ENCODE measurements at places on chromosomes 3 and 15. TPM values are rescaled to one million over a fixed set of nuclear protein-coding genes. Genes with fewer than 3 reads are reported as not detected.

- DNase-seq: no peak
Measured at GRCh38 chr3:143090976-143091837, 28.4 kb upstream of the CHST2 start.

GRCh38 chr3:9340472-9340902, 22.4 kb upstream of the THUMPD3 start:
- DNase-seq: no peak

DNA sequence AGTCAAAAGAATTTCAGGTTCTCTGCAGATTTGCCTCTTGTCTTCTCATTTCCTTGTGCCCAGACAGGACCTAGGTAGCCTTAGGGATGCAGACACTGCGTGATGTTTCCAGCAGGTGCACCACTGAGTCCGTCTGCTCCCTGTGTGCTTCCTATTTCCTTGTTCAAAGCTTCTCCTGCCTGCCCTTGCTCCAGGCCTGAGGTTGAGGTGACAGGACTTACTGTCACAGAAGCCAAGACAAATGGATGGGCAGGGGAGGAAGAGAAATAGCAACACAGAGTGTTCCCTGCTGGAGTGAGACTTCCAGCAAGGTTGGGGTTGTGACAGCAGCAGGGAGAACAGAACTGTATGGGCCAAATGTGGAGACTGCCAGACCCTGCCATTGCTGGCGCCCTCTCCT, 199.4 kb downstream of the MYRIP start:
- DNase-seq: no peak

- DNase-seq: no peak
Measured at GRCh38 chr3:141728355-141728892, 9.7 kb upstream of the RNF7 start.

GRCh38 chr15:70522323-70522966, 240.9 kb downstream of the UACA start:
- DNase-seq: no peak

GRCh38 chr3:53842436-53843194, 3.6 kb downstream of the CHDH start:
- no peak for DNase-seq

DNA sequence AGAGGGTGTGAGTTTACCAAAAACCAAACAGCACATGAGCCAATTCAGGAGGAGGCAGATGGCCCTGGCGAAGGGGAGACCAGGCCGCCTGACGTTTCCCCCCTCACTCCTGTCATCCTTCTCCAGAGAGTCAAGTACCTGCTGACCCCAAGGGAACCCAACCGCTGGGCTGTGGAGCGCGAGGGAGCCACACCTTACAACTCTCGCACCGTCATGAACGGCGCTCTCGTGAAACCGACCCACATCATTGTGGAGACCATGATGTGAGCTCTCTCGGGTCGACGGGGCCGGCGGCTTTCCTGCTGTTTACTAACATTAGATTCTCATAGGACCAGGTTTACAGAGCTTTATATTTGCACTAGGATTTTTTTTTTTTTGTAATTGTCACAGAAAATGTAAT, 55.4 kb downstream of the GRIP2 start:
- DNase-seq: no peak

DNA sequence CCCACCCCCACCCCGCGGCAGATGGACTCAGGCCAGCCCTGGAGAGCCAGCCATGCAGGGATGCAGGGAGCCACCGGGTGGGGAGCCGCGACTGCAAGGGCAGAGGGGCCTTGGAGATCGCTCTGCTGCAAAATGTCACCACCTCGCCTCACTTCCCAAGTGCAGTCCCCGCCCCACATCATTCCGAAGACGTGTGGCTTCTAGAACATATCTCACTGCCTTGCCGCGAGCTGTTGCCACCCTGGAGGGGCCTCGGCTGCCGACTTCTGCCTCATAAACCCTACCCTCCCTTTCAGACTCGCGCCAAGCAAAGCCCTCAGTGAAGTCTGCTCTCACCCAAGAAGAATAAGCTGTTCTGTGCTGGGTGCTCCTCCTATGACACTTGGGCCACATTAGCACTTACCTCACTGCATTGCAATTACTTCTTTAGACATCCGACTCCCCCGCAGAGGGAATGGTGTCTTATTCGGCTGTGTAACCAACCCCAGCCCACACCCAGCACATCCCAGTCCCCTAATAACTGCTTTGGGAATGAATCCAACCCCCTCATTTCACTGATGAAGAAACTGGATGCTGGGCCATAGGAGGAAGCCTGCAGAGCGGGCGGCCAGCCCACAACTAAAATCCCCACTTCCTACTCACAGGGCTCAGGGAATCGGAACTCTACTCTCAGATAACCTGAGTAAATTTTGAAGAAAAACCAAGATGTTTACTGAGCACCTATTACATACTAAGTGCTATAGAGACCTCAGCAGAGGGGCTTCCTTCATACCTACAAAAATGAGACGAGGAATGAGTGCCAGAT, 8.6 kb downstream of the TLE3 start:
- no peak for DNase-seq

GRCh38 chr3:123110976-123111615, 44.3 kb downstream of the PDIA5 start:
- no peak for DNase-seq

DNA sequence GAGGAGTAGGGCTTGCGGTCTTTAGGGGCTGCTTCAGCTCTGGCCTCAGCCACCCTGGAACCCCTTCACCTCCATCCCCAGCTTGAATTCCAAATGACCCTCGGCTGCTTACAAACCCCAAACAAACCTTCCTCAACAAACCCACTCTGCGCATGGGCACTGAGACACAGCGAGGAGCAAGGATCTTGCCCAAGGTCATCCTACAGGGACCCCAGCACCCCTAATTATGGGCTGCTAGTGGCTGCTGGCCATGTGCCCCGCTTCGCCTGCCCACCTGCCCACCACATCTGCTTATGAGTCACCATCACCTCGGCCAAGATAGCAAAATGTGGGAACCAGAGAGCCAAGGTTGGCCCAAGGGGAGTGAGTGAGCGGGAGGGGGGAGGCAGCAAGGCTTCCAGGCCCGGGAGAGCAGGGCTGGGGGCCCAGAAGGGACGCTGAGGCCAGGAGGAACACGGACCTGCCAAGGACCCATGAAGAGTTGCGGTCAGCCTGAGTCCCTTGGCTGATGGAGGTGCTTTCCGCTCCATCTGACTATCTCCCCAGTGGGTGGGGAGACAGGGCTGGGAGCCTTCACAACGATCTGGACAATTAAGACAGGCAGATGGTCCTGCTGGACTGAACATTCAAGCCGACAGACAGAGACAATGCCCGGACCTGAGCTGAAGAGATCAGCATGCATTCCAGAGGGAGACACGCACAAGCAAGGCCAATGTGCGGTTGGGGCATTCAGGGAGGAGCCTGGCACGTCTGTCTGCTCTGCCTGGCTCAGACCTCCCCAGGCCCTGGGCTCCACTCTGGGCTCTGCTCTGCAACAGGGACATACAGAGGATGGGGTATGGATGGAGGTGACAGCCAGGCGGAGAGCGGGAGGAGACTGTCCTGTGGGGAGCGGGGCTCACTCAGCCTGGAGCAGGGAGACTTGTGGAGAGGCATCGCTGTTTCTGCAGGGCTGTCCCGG, 10.8 kb upstream of the GRIP2 start:
- no peak for DNase-seq

GRCh38 chr15:49288391-49288790, 118.3 kb downstream of the GALK2 start:
- DNase-seq: no peak

DNA sequence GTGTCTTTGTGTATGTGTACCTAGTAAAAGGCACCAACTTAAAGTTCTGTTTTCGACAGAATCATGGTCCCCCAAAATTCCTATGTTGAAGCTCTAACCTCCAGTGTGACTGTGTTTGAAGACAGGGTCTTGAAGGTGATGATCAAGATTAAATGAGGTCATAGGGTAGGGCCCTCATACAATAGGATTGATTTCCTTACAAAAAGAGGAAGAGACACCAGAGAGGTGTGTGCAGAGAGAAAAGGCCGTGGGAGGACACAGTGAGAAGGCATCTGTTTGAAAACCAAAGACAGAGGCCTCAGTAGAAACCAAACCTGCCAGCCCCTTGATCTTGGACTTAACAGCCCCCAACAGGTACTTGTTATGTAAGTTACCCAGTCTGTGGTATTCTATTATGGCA, 52.0 kb upstream of the CORO2B start:
- DNase-seq: no peak

DNA sequence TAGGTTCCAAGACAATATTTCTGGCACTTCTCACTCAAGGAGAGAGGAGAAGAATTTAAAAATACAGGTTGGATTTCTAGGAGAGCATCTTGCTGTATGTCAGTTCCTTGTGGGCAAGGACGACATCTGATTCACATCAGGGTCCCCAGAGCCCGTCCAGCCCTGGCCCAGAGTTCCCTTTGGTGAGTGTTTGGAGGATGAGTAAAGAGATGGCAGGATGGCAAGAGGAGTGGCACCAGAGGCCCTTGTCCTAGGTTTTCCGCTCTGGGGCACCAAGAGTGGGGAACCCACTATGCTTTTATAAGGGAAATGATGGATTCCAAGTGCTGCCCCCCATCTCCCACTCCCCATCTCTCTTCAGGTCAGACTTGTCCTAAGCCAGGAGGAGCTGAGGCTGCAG, 181.8 kb downstream of the TBC1D2B start:
- DNase-seq: no peak

DNA sequence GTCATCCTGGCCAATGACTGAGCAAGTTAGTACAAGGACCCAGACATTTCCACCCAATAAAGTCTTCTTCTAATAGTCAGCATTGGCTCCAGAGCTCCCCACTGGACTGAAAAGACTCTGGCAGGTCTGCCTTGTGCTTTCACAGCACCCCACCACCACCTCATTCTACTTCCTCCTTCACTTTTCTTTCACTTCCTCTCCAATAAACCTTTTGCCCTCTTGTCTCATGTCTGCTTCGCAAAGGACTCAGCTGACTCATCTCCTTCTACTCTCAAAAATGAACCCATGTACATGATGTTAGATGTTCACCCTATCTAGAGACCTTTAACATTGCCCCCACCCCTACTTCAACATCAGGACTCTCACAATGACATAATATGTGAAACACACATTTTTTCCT, 181.0 kb upstream of the PPP2R3A start:
- no peak for DNase-seq

DNA sequence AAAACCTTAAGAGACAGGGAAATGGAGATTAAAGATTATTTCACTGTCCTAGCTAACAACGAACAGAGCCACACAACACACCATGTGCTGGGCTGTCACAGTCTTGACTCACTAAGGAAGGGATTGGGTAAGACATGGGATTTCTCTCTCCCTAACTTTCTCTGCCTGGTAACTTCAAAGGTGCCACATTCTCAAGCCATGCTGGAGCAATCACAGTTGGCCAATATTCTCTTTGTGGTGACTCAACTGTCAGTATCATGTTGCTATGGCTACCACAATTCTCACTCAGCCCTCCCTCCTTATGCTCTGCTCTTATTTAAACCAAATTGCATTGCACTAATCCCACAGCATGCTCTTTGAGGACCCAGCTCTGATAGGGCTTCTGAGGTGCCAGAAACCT, 74.0 kb downstream of the OXNAD1 start:
- DNase-seq: no peak

- DNase-seq: no peak
Measured at GRCh38 chr3:46934498-46935167, 41.9 kb downstream of the CCDC12 start.

DNA sequence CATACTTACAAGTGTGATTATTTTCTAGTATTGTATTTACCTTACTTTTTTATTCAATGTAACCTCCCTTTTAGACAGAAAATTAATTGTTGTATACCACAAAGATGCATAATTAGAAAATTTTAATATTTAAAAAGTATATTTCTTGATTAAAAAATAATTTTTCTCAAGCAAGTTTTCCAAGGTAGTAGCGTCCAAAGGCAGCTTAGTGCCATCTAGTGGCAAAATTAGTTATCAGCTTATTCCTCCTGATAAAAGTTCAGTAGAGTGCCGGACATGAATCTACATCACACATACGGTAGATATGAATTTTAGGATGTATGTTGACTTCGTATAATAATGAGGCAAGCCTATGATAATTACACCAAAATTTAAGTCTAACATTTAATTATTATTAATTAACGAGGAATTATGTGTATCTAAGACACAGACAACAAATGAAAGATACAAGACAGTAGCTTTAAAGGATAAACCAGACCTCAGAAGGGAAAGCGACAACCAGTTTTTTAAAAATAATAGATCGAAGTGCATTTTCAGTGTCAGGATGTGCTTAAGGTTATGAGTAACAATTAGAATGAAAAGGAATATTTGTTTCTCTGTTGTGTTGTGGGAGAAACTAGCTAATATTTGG, 405.9 kb downstream of the ROBO1 start:
- peak; percentile 17 for DNase-seq

- DNase-seq: no peak
Measured at GRCh38 chr3:154214306-154214705, 93.1 kb downstream of the ARHGEF26 start.

DNA sequence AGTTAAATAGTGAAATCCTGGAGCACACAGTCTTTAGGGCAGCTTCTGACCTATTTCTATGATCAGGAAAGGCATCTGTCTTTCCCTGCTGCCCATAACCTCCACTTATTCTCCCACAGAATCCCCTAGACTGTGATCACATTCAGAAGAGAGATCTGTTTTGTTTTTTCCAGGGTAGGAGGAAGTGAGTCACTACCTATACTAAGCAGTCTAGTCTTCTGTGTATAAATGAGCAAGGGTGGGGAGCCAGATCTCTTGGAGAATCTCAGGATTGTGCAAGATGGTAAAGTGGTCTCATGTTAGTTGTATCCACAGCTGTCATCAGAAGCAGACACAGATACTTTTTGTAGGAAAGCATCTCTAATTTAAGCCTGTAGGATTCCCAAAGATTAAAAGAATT, 11.8 kb upstream of the FBXO22 start:
- DNase-seq: no peak

DNA sequence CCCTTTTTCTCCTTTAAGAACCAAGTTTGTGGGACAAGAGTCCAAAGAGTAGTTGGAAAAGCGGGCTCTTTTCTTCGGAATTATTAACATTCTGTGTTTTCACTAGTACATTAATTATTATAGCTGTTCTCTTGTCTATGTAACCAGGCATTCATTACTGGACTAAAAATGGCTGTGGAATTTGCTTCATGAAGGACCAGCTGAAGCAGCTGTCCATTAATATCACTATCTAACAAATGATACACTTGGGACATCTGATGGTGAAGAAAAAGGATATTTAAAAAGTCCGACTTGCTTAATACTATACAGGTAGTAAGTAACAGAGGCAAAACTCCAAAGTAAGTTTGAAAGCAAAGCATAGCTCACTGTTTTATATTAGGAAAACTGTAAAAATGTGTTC, 728.9 kb upstream of the DPPA4 start:
- DNase-seq: no peak

GRCh38 chr3:149449799-149450198, 24.7 kb upstream of the TM4SF4 start:
- DNase-seq: no peak

TTLL13 gene
- polyA plus RNA-seq: 0.13 TPM

NXPE3 gene
- polyA plus RNA-seq: 8.2 TPM

ZMYND10 gene
- polyA plus RNA-seq: 4.1 TPM

IL17RC gene
- 32.6 TPM for polyA plus RNA-seq

P2RY1 gene
- polyA plus RNA-seq: 2.9 TPM

CASR gene
- 27.1 TPM for polyA plus RNA-seq

TRIP4 gene
- polyA plus RNA-seq: 52.0 TPM

All from right renal cortex interstitium (tissue), 3 donors.